Astrocyte (in vitro differentiated cells and primary cell): ENCODE measurements at places on chromosomes 1 and 21. TPM values are rescaled to one million over a fixed set of nuclear protein-coding genes. Genes with fewer than 3 reads are reported as not detected.

The OR6K2 gene
- total RNA-seq, result not detected in 2 replicates

The PRR9 gene
- 0.52 and 0.55 TPM in 2 replicates for total RNA-seq

The MMEL1 gene
- not detected in 2 replicates for total RNA-seq

- H3K4me3 ChIP-seq, result no peak overlapping the region
- H3K27ac ChIP-seq, result no peak overlapping the region
- H3K36me3 ChIP-seq, result no peaks in the 10 kb centered on the region
- DNase-seq, result no peak
- peaks cover 5% of the 10 kb centered on the region for H3K27me3 ChIP-seq
These were observed 32.6 kb upstream of the RD3 start for GRCh38 chr1:211524521-211524920.

DNA sequence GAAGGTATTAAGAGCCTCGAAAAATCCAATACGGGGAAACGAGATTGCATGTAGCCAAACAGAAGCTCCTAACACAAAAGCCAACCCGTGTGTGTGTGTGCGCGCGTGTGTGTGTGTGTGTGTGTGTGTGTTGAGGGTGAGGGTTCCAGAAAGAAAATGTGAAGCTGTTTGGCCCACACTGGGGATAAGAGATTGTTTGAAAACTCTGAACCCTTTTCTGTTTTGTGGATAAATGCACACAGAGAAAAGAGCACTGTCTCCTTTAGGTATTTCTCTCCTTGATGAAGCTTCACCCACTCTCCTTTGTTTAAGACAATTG lies 1.9 kb downstream of the WLS start:
- DNase-seq, result peak; percentile 52
- H3K27ac ChIP-seq, result peak overlapping the region; percentile 79
- no peaks in the 10 kb centered on the region for H3K36me3 ChIP-seq

DNA sequence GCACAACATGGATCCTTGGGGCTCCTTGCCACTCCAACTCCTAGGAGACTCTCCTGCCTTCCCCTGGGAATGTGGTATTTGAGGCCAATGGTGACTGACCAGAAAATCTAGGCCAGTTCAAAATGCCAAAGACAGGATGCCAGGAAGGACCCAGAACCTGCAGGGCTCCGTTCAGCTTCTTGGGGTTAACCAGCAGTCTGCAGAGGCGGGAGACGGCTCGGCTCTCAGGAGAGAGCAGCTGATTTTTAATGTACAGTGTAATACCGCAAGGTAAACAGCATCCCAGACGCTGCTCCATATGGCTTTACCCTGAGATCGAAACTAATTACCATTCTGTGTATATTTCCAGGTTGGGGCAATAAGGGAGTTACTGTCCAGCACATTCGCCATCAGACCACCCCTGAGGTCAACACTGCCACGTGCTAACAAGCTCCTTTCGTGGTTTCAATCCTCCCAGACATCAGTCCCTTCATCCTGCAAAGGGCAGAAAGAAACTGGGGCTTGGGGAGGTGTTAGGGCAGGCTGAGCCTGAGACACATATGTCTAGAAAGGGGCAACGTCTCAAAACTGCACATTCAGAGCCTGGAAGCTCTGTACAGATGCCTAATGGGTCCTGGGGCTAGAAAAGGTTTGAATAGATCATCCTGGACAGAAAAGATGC lies 16.7 kb downstream of the ITPKB start:
- no peak overlapping the region for H3K4me3 ChIP-seq
- no peak overlapping the region for H3K27ac ChIP-seq
- H3K36me3 ChIP-seq, result no peaks in the 10 kb centered on the region
- peaks cover 7% of the 10 kb centered on the region for H3K4me1 ChIP-seq
- DNase-seq, result no peak
- no peaks in the 10 kb centered on the region for H3K27me3 ChIP-seq
